ENCODE measurements at places on chromosomes 3 and 15.

DNA sequence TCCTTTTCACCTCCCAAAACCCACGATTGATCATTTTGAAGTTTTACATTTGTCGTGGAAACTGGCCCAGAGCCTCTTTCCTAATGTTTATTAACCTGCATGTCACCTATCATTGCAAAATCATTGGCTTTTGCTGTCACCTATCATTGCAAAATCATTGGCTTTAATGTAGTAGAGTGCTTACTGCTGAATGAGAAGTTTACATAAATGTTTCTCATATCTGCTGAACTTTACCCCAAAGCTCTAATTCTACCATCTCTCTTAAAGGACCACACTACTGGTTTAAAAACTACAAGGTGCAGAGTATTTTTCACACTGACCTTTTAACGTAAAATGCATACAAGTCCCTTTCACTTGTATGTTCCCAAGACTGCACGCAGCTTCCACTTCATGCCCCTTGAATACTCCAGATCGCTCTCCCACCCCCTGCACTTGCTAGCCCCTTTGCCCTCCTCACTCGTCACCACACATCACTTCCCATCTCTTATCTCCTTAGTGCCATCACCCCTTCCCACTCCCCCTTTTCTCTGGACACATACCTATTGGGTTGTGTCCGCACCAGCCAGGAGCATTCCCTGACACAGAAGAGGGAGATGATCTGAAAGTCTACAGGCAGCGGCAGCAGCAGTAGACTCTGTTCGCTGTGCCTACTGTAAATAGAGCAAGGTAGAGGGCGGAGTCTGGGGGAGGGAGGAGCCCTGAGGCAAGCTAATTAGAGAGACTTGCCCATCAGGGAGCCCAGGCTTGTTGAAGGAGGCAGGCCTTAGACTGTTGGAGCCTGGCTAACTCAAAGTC lies 30.2 kb upstream of the ATOSA start:
- DNase-seq = no peak

- no peak for DNase-seq
Measured at GRCh38 chr3:162285259-162285658, 788.7 kb downstream of the OTOL1 start.

DNA sequence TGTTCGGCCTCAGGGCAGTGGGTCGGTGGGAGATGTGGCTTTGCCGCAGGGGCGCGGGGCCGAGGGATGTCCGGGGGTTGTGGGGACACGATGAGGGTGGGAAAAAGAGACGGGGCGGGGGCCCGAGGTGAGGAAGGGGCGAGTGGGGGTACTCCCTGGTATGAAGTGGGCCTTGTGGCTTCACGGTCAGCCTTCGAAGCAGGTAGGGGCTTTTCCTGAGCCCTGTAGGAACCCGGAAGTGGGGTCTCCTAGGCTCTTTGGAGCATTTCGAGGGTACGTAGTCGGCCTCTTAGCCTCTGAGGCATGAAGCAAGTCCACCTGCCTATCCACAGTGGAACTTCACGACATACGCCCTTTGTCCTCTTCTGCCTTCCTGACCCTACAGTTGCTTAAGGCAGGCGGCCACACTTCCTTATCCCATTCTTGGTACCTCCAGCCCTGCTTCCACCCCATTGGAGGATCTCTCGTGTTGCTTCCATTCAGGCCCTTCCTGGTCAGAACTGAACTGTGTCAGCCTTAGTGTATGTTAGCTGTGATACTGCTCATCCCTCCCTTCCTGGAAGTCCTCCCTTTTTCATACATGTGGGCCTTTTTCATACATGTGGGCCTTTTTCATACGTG lies 389 bp downstream of the ARPC4 start:
- DNase-seq = no peak

- DNase-seq = no peak
Measured at GRCh38 chr15:75367006-75367405, 1.4 kb downstream of the MAN2C1 start.

GRCh38 chr3:196150481-196150880 lies 60.7 kb downstream of the ZDHHC19 start:
- no peak for DNase-seq

- DNase-seq = no peak
Measured at GRCh38 chr3:132881756-132882409, 156.3 kb upstream of the TMEM108 start.

DNA sequence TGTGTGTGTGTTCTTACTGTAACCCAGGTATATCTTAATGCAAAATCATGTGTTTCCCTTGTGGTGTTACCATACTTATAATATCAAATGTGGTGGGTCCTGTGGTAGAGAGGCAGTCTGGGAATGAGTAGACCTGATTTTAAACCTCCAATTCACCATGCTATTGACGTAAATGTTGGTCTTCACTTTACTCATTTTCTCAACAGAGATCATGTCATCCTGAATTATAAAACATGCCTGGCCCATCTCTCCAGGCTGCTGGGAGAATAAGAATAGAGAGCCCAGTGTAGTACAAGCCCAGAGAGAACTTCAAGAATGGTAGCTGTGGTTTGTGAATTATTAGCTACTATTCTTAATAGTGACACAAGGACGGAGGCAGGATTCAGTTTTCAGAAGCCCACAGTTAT lies 88.1 kb downstream of the MBNL1 start:
- DNase-seq = no peak

- no peak for DNase-seq
Measured at GRCh38 chr15:68389936-68390817, 41.8 kb downstream of the ITGA11 start.

DNA sequence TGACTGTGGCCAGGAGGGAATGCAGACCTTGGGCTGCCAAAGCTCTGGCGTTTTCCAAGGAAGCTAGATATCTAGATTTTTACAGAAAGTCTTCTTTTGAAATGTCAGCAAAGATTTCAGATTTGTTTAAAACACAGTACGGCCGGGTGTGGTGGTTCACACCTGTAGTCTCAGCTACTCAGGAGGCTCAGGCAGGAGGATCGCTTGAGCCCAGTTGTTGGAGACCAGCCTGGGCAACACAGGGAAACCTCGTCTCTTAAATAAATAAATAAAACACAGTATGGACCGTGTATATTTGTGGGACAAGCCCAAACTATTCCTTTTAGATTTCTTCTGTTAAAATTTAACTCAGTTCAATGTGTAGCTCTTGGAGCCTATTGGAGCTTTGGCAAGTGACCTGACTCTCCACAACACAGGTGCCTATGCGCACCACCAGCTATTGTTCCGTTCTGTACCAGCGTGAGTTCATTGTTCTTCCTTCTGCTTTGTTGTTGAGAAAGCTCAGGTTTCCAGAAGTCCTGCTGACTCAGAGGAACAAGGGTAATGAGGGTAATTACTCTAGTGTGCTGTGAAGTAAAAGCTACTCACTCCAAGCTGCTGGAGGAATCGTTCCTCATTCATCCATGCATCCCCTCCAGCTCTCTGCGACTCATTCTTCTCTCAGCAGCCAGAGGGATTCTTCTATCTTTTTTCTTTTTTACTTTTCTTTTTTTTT lies 73.1 kb upstream of the SLC6A6 start:
- DNase-seq = no peak
